Activated CD4-positive, alpha-beta T cell treated with anti-CD3 and anti-CD28 coated beads, Interleukin-2, amount 10 ng/mL, durations not matched to agents 24 days and 14 days (primary cell): ENCODE measurements at places on chromosomes 11 and 22. TPM values are rescaled to one million over a fixed set of nuclear protein-coding genes. Genes with fewer than 3 reads are reported as not detected.
A peak's percentile ranks its signal among the peaks of the same experiment; 100 is the strongest.

Gene CADM1
- total RNA-seq, result 0.26 and 0.72 TPM in 2 replicates

Gene IGLL5
- not detected in 2 replicates for total RNA-seq

Gene SLN
- not detected in 2 replicates for total RNA-seq

- no peak for DNase-seq
Observed at GRCh38 chr11:115806056-115806455, 301.8 kb upstream of the CADM1 start.

- DNase-seq, result no peak
Observed at GRCh38 chr11:6817694-6818093, 18.2 kb upstream of the OR6A2 start.

- DNase-seq, result no peak
Observed at GRCh38 chr11:126702165-126702720, 298.3 kb downstream of the KIRREL3 start.

DNA sequence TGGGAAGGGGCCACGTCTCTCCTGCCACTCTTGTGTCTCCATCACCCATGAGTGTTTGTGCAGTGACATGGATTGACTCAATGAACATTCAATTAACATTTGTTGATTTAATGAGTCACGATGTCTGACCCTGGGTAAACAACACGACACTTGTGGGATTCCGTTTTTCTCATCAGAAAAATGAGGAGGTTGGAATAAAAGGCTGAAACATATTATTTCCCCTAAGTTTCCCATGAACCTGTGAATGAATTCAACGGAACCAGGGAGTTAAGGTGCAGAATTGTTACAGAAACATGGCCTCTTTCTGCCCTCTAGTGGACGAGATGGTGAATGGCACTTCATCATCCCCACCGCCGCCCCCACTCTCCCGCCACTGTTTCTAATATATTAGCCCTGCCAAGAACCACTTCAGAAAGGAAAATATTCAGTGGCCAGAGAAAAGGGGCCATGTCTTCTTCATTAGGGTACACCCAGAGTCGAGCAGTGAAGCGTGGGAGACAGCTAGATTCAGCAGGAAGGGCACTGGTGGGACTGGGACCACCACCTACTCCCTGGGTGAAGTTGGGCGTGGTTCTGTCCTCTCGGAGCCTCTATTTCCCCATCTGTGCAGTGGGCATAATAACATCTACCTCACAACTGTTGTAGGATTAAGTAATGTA is 46.3 kb upstream of the SYT13 start:
- peak; percentile 74 for DNase-seq
